ENCODE measurements at places on chromosomes 6 and 20. TPM values are rescaled to one million over a fixed set of nuclear protein-coding genes. Genes with fewer than 3 reads are reported as not detected.

Gene MCCD1
- not detected for total RNA-seq

Gene SLPI
- 11.0 TPM for total RNA-seq

Gene TFAP2A
- total RNA-seq = 0.21 TPM

Gene HLA-A
- 565 TPM for total RNA-seq

Gene NEDD9
- 68.2 TPM for total RNA-seq

DNA sequence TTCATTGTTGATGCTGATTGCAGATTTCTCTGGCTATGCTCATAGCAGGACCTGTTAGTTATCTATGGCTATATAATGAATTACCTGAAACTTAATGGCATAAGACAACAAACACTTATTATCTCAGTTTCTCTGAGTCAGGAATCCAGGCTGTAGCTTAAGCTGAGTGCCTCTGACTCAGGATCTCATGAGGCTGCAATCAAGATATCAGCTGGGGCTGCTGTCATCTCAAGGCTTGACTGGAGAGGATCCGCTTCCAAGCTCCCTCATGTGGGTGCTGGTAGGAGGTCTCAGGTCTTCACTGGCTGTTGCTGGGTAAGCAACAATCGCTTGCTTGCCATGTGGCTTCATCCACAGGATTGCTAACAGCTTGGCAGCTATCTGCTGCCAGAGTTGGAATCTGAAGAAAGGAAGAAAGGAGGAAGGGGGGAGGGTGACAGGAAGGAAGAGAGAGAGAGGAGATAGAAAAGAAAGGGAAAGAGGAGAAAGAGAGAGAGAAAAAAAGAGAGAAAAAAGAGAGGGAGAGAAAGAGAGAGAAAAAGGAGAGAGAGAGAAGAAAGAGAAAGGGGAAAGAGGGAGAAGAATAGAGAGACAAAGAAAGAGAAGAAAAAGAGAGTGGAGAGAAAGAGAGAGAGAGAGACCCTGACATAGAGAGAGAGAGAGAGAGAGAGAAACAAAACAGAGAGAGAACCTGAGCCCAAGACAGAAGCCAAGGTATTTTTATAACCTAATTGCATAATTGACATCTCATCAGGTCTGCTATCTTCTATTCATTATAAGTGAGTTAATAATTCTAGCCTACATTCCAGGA, 579.0 kb upstream of the BTBD3 start:
- H3K4me1 ChIP-seq = no peaks in the 10 kb centered on the region
- H3K27ac ChIP-seq = no peak overlapping the region
- H3K4me3 ChIP-seq = no peak overlapping the region
- no peaks in the 10 kb centered on the region for H3K27me3 ChIP-seq

DNA sequence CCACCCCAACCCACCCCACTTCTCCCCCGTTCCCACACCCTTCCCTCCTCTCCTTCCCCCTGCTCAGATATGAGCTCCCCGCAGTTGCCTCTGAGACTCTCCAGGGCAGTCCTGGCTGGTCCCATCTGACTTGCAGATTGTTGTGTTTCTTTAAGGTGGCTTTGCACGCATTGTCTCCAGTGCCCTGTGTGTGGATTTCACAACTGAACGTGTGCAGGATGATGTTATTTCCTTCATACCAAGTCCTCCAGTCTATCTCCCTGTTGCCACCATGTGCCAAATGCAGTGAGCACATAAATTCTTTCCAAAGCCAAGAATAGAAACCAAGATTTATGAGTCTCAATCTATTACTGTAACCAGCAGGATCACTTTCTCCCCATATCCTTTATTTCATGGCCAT, 79.1 kb downstream of the TMEM242 start:
- H3K4me1 ChIP-seq = no peaks in the 10 kb centered on the region
- DNase-seq = no peak
- peak overlapping the region; percentile 59 for H3K27ac ChIP-seq
- no peak overlapping the region for H3K4me3 ChIP-seq
- no peaks in the 10 kb centered on the region for H3K36me3 ChIP-seq
- H3K27me3 ChIP-seq = no peaks in the 10 kb centered on the region

DNA sequence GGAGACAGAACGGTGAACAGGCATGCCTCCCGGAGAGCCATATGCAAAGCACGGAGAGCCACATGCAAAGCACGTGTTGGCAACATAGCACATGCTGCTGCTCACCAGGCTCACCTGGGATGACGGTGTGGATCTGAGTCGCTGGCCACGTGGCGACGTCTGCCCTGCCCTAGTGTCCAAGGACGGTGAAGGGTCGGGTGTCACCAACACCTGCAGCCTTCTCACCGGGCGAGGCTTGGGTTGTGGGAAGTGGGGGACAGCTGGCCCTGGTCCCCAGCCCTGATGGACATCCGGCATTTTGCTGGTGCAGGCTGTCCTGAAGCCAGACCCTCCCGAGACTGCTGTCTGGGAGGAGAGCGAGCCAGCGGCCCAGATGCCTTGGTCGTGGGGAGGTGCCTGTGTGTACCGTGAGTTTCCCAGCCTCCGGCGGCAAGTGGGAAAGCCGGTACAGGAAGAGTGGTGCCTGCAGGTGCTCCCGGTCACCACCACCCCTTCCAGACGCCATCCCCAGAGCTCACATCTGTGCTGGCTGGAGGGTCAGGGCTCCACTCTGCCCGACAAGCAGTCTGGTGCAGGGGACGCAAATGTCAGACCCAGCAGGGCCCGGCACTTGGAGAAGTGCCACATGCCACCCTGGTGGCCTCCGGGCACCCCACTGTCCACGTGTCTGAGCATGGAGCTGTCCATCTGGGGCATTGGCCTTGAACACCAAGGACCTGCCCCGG, 5.9 kb upstream of the ADRM1 start:
- H3K27ac ChIP-seq = no peak overlapping the region
- DNase-seq = no peak
- H3K27me3 ChIP-seq = no peaks in the 10 kb centered on the region
- H3K4me3 ChIP-seq = no peak overlapping the region
- no peaks in the 10 kb centered on the region for H3K36me3 ChIP-seq

DNA sequence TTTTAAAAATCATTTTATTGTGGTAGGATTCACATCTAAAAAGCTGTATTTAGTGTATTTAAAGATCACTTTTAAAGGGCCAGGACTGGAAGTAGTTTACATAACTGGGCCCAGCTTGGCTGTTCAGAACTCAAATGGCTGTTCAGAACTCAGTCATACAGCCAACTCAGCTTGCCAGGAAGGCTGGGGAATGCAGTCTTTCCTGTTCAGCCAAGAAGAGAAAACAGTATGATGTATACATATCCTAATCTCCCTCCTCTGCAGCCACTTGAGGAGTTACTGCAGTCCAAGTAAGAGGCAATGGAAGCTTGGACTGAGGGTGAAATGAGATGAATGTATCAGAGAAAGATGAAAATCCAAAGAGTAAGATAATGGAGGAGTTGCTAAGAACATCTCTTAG, 24.6 kb downstream of the DSTN start:
- peak overlapping the region; percentile 22 for H3K27ac ChIP-seq
- H3K4me3 ChIP-seq = no peak overlapping the region
- no peak for DNase-seq
- peaks cover 32% of the 10 kb centered on the region for H3K4me1 ChIP-seq
